ENCODE measurements at places on chromosomes 16 and 17. TPM values are rescaled to one million over a fixed set of nuclear protein-coding genes. Genes with fewer than 3 reads are reported as not detected.

Gene INO80E
- total RNA-seq = 113 TPM

Gene STAC2
- total RNA-seq = not detected

Gene GAST
- total RNA-seq = not detected

Gene ZFHX3
- 1.6 TPM for total RNA-seq

GRCh38 chr16:66409156-66409555, 17.9 kb upstream of the BEAN1 start:
- no peak for DNase-seq
- peaks cover 20% of the 10 kb centered on the region for H3K27me3 ChIP-seq
- peaks cover 7% of the 10 kb centered on the region for H3K36me3 ChIP-seq
- no peak overlapping the region for H3K27ac ChIP-seq
- H3K4me1 ChIP-seq = peaks cover 18% of the 10 kb centered on the region
